Fibroblast of skin of back (primary cell): ENCODE measurements at places on chromosomes 5 and 9.

GRCh38 chr5:68222310-68222709 is 6.8 kb downstream of the PIK3R1 start:
- DNase-seq, result no peak

GRCh38 chr5:170268884-170269283 is 28.7 kb downstream of the LCP2 start:
- DNase-seq, result no peak

DNA sequence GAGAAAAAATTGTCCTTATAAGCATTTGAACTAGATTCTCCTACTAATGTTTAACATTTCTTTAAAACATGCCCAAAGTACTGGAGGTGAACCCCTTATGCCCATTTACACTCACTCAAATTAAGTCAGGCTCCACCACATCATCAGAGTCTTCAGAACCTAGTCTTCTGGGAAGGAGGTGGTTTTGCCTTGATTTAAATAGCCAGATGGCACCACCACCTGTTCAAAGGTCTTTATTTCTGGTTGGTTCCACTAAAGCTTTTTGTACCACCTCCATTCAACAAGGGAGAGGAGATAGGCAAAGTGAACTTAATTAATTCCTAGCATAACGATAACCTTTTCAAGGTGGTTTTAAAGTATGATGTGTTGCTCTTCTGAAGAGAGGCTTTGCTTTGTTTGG is 189.5 kb downstream of the SLF1 start:
- DNase-seq, result no peak

GRCh38 chr5:17817990-17818389 is 183.7 kb downstream of the TAF11L14 start:
- DNase-seq, result peak; percentile 85

GRCh38 chr5:181221792-181222629 is 1.1 kb upstream of the TRIM41 start:
- DNase-seq, result peak; percentile 98

DNA sequence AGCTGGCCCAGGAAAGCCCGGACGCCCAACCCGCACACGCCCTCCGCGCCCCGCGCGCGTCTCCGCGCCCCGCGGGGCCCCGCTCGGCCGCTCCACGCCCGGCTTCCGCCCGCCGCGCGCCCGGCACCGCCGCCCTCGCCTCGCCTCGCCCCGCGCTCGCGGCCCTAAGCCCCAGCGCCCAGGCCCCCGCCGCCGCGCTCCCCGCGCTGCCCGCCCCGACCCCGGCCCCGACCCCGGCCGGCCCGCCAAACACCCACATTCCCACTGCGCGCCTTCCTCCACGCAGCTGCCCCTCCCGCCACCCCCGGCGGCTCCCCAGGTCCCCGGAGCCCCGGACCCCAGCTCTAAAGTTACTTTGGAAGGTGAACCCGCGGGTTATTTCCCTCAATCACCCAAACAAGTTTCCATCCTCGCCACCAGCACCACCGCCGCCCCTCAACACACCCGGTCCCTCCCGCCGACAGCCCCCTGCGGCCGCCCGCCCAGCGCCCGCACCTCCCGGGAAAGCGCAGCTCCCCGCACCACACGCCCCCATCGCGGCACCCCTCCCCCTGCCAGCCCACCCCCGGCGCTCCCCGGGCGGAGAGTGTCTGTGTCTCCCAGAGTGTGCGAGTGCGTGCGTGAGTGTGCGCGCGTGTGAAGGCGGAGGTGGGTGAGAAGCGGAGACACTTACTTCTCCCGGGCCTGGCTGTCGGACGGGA is 439 bp downstream of the SSBP2 start:
- no peak for DNase-seq

- DNase-seq, result no peak
Observed at GRCh38 chr5:28143519-28143918, 1105.1 kb upstream of the CDH9 start.

DNA sequence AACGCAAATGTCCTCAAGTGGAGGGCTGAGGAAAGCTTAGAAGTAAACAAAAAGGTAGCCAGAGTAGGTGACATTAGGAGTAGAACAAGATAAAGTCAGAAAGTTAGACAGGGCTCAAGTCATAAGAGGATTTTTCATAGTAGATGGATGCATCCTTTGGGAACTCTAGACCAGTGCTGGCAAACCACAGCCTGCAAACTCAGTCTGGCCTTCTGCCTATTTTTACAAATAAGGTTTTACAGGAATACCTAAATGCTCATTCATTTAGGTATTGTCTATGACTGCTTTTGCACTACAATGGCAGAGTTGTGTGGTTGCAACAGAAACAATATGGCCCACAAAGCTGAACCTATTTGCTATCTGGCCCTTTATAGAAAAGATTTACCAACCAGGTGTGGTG is 116.0 kb upstream of the HMHB1 start:
- no peak for DNase-seq

DNA sequence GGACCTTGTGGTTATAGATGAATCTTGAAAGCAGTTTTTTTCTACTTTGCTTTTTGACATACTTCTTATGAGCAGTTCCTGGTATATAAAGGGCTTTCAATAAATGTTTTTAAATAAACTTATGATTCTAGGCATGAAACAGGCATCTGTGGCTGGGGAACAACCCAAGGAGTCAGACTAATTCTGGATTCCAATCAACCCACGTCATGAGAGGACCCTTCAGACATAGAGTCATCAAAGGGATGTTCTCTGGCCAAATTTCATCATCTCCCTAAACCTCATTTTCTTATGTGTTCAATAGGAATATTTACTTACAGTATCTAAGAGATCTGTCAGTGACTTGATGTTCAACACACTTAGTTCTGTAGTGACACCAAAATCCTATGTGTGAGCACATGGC is 243.8 kb upstream of the ZNF462 start:
- DNase-seq, result peak; percentile 67

DNA sequence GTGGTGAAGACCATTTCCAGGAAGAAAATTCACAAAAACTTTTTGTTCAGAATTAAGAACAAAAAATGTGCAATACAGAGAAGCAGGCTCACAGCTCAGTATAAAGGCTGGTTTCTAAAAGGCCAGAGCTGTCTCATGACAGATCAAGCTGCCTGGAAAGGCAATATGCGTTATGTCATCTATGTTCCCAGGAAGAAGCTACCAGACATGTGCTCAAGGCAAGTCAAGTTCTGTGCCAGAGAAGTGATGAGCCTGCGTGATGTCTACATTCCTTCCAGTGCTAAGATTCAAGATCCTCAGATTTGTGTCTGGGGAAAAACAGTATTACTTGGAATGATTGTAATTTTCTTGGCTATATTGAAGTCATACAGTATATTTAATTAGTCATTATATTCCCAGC is 104.3 kb downstream of the PDE4D start:
- DNase-seq, result peak; percentile 65

DNA sequence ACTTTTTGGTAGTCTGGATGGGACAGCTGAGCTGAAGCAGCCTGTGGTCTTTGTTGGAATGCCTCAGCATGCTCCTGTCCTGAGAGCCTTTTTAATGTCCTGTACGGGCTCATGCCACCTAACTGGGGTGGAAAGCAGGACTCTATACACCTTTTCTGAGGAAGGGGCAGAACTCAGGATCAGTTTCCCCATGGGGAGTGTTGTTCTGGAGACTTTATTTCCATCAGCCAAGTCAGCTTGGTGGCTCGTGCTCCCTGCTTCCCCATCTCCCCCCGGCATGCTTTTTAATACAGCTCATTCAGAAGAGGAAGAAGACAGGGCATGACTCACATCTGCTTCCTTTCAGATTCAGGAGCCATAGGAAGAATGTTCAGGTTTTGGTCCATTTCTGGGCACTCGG is 5.1 kb upstream of the SEPTIN8 start:
- peak; percentile 78 for DNase-seq

- DNase-seq, result no peak
Observed at GRCh38 chr5:168088410-168089173, 202.9 kb upstream of the WWC1 start.

GRCh38 chr5:97979740-97980139 is 793.7 kb upstream of the RGMB start:
- peak; percentile 11 for DNase-seq

- peak; percentile 95 for DNase-seq
Observed at GRCh38 chr9:113957821-113958341, 81.8 kb downstream of the ZNF618 start.

GRCh38 chr5:73135429-73136054 is 15.2 kb downstream of the TMEM171 start:
- peak; percentile 72 for DNase-seq

DNA sequence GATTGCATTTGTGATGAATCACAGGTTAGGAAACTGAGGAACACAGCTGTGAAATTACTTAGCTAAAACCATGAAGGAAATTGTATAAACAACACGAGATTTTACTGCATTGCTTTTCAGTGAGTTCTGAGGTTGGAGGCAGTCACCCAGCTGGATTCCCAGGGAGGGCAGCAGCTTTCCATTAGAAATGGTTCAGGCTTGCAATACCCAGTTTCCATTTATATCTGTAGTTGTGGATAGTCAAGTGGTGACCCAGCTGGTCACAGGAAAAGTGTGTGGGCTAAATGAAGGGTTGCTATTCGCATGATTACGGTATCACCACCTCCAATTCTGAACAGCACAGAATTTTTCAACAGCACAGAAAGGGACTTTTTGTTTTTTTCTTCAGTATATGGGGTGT is 34.3 kb upstream of the SPATA31D4 start:
- no peak for DNase-seq

GRCh38 chr9:133471551-133472276 is 7.2 kb downstream of the SLC2A6 start:
- DNase-seq, result no peak

GRCh38 chr5:39256477-39257235 is 37.3 kb upstream of the FYB1 start:
- DNase-seq, result peak; percentile 56

GRCh38 chr9:123656565-123656964 is 273.4 kb downstream of the DENND1A start:
- no peak for DNase-seq

- peak; percentile 14 for DNase-seq
Observed at GRCh38 chr9:5767968-5768932, 64.7 kb downstream of the ERMP1 start.
